Stimulated activated CD8-positive, alpha-beta memory T cell treated with anti-CD3 and anti-CD28 coated beads, Interleukin-15, amount 100 ng/mL, for 1 hour (primary cell): ENCODE measurements at places on chromosomes 3 and 15.

- no peak for DNase-seq
Measured at GRCh38 chr15:50018491-50018890, 100.5 kb downstream of the ATP8B4 start.

DNA sequence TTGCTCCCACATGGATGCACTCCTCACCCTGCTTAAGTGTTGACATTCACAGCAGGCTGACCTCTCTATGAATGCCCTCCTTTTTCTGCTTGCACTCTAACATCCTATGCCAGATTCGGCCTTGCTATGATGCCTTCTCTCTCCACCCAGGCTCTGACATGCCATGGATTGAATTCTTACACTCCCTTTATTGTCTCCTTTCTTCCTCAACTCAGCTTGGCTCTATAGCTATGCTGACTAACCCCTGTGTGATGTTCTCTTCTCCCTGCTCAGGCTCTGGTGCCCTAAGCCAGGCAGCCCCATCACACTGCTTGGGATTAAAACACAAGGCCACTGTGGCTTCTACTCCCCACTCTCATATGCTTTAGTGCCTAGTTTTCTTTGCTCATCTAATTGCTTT lies 563.7 kb downstream of the NSUN3 start:
- no peak for DNase-seq

DNA sequence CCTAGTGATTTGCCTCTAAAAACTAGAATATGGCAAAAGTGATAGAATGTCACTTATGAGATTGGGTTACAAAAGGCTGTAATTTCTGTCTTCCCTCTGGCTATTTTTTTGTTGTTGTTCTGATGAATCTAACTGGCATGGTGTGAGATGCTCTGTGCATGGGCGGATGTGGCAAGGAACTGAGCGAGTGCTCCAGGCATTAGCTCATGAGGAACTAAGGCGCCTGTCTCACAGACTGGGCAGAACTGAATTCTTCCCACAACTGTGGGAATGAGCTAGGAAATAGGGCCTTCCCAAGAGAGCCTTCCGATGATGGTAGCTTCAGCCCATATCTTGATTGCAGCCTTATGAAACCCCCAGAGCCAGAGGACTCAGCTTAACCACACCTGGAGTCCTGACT lies 222.5 kb downstream of the NR2F2 start:
- no peak for DNase-seq

DNA sequence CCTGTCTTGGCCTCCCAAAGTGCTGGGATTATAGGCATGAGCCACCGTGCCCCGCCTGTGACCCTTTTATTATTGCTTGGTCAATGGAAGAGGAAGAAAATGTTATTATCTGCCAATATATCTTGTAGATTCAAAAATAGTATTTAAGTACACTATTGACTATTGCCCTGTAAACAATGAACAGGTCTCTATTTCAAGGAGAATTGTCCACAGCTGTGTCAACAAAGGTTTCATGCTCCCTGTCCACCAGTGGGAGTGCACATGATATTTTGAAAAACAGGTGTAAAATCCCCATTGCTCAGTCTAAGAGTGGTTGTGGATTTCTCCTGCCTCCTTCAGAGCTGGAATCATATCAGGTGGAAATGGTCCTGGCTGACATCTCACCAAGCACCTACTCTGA lies 36.5 kb upstream of the IGF1R start:
- DNase-seq: no peak

GRCh38 chr15:32983679-32984078 lies 210.8 kb downstream of the FMN1 start:
- DNase-seq: no peak

DNA sequence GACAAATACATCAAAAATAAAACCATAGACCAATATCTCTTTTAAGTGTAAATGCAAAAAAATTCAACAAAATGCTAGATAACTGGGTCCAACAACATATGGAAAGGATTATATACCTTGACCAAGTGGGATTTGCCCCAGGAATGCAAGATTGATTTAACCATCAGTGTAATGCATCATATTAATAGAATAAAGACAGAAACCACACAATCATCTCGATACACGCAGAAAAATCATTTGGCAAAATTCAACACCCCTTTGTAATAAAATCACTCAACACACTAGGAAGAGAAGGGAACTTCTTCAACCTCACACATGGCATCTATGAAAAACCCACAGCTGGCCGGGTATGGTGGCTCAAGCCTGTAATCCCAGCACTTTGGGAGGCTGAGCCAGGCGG lies 19.5 kb downstream of the GREM1 start:
- no peak for DNase-seq

DNA sequence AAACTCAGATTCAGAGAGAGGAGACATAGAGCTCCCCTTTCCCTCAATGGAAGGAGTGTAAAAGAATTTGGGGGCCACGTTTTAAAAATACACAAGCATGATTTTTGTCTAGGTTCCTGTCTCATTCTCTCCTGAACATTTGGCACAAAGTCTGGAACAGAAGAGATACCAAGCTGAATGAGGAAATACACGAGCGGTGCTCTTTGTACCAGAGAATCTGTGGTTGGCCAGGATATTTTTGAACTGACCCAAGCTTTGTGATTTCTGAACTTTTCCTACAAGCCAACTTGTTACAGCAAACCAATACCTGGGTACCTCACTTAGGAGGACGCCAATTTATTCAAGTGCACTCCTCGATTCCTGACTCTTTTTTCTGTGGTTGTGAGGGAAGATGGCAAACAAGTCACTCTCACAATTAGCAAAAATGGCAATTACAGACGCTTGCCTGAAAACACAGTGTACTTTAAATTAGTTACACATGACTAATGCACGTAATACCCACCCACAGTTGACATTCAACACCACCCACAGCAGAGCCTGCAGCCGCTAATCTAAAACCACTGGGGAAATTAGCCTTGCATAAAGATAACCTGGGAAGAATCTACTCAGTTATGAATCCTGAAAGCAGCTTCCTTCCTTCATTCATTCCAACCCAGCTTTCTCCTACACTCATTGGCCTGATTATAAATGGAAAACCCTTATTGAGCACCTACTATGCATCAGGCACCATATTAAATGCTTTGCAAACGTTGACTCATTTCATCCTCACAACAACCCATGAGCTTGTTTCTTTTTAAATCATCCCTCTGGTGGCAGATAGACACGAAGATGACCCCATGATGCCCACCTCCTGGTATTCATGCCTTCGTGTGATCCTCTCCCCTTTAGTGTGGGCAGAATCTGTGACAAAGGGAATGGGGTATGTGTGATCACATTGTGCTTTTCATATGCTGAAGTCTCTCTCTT lies 293.5 kb downstream of the KBTBD8 start:
- DNase-seq: no peak
